ENCODE measurements at places on chromosomes 3 and 15.

- no peak for DNase-seq
Observed at GRCh38 chr15:68114840-68115239, 60.7 kb downstream of the PIAS1 start.

DNA sequence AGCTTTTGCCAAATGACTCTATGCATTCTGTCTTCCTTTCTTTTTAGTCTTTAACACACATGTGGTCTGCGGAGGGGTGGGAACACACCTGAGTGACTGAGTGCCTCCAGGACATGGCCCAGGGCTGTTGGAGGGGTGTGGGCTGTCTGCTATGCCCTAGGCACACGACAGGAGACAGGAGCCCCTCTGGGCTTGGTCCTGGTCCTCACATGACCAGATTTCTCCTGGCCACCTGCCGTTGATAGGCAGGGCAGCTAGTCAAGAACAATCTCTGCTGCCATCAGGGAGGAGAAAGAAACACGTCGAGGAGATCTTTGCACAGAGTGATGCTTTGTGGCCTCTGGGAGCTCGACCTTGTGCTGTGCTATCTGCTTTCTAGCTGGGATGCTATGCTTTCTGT lies 176.6 kb downstream of the KLF13 start:
- DNase-seq = no peak

DNA sequence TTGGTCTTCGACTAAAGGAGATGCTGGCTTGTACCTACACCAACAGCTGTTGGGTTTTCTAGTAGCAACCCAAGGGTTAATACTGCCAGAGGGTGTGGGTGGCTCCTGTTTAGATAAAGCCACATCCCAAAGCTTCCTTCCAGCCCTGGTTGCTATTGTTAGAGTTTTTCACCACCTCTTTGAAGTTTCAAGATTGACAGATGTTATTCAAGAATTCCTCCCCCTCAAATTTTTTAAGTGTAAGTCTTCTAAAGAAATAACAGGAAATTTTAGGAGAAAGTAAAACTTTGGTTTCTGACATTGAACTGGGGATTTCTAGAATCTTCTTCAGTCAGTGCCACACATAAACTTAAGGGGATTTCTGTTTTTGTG lies 60.9 kb downstream of the TGFBR2 start:
- no peak for DNase-seq

DNA sequence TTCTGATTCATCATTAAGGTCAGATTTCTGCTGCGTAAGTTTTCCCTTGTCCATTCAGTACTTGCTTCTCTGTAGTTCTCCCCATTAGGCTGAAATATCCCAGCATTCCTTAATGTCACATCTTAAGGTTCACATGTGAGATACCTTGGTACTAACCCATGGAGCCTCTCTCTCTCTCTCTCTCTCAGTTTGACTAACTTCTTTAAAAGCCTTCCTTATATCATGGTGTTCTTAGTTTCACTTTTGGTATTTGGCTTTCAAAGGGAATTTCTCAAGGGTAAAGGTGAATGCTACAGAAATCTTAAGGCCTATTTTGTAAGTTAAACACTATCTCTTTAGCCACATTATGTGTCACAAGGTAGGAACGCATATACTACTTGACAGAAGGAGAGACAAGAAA lies 427.3 kb upstream of the ZNF717 start:
- DNase-seq = no peak

DNA sequence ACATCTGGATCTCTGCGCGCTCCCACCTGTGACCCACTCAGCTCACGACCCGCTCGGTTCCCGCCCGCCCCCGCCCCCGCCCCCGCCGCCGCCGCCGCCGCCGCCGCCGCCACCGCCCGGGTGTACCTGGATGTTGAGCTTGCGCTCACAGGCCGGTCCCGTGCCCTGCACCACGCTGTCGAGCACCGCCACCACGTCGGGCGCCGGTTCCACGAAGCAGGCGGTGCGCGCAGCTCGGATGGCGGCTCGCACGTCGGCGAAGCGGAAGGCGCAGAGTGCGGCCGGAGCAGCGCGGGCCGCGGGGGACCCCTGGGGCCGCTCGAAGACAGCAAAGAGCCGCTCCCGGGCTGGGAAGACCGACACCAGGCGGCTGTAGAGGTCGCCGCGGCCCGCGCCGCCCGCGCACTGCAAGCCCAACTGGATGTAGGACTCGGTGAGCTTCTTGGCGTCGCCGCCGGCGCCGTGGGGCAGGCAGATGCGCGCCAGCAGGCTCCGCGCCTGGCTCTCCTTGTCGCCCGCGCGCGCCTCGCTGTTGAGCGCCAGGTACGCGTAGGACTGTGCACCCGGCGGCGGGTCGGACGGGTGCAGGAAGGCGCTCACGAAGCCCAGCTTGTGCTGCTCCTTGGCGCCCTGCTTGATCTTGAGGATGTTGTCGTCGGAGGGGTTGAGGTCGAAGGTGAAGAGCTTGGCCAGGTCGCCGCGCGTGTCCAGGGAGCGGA lies 1.1 kb downstream of the PLXND1 start:
- DNase-seq = no peak

- no peak for DNase-seq
Observed at GRCh38 chr15:62124176-62124972, 40.7 kb downstream of the C2CD4B start.

GRCh38 chr3:129399145-129399894 lies 29.1 kb downstream of the EFCAB12 start:
- DNase-seq = peak; percentile 65

GRCh38 chr3:45599424-45599886 lies 4.9 kb downstream of the LIMD1 start:
- no peak for DNase-seq

- no peak for DNase-seq
Observed at GRCh38 chr3:177745607-177746005, 548.3 kb upstream of the TBL1XR1 start.

DNA sequence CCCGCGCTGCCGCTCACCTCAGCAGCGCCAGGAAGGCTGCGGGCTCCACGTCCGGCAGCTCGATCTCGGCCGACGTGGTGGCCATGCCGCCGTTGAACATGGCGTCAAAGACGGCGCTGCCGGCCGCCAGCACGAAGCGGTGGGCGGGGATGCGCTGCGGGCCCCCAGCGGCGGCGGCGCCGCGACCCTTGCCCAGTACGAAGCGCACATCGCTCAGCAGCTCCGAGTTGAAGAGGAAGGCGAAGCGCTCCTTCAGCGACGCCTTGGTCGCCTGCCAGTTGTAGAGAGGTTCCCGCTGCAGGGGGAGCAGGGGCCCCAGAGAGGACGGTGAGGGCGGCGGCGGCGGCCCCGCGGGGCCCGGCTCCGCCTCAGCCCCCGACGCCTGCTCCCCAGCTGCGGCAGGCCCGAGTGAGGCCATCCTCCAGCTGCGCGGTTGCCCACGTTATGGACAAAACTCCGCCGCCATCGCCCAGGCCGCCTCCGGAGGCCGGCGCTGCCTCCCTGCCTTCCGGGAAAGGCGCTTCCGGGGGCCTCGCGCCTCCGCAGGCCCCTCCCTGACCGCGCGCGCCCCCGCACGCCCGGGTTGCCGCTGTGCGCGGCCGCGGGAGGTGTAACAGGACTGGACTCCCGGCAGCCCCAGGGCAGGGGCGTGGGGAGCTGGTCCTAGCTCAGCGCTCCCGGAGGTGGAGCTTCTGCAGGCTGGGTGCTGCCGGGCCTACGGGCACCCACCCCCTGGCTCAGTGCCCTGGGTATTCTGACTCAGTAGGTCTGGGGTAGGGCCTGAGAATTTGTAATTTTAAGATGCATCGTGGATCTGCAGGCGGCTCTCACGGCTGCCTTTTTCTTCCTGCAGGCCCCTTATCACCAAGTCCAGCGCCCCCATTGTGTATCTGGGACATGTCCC lies at the start of gene BTBD1:
BTBD1 (minus strand) TSS at position 519 of the 904 bp plus-strand sequence; CDS start at position 418, 101 bp downstream.
- DNase-seq = peak; percentile 89

DNA sequence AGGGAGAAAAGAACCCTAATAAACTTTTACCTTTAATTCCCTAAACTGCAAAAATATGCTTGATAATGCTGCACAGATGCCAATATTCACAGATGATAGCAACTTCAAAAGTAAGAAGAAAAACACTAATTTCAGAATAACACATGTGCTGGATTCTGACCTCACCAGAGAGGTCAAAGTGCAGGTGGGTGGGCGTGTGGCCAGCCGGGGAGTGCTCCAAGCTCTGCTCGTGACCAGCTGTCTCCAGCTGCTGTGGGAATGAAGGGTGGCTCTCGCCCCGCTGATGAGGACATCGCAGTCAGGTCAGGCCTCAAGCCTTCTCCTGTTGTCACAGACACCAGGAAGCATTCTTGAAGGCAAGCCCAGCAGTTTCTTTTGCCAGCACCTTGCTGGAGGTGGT lies 57.1 kb downstream of the ADAMTS17 start:
- no peak for DNase-seq

- no peak for DNase-seq
Observed at GRCh38 chr3:99846477-99847160, 29.0 kb downstream of the CMSS1 start.

DNA sequence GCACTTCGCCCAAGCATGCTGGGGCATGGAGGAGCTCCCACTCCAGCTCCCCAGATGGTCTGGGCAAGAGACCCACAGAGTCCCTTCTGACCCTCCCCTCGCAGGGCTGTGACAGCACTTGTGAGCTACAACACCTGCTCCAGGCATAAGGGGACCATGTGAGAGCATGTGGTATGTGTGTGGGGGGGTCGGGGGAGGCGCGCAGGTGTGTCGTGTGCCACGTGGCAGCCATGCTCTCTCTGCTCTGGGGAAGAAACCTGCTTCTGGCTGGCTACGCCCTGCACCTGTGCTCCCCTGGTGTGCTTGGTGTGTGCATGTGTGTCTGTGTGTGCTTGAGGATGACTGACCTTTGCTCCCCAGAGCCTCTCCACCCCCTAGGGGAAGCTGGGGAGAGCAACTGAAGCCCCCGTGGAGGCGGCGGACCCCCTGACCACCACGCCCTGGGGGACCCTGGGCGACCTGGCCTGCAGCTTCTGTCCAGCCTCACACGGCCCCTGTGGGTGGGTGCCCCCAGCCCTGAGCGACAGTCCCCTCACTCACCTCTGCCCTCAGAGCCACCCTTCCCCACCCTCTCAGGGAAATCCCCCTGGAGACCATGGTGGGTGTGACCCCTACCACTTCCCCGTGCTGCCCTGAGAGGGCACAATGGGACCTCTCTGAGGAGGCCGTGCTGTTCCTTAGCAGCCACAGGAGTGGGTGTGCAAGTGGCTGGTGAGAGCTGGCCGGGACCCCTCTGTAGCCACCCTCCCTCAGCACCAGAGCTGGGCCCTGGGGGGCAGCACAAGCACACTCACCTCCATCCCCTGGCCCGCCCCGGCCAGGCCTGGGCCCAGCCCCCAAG lies 16.6 kb upstream of the SEC13 start:
- DNase-seq = no peak

- no peak for DNase-seq
Observed at GRCh38 chr3:195769551-195769950, 42.2 kb downstream of the MUC4 start.
